ENCODE measurements at places on chromosomes 3 and 15.

DNA sequence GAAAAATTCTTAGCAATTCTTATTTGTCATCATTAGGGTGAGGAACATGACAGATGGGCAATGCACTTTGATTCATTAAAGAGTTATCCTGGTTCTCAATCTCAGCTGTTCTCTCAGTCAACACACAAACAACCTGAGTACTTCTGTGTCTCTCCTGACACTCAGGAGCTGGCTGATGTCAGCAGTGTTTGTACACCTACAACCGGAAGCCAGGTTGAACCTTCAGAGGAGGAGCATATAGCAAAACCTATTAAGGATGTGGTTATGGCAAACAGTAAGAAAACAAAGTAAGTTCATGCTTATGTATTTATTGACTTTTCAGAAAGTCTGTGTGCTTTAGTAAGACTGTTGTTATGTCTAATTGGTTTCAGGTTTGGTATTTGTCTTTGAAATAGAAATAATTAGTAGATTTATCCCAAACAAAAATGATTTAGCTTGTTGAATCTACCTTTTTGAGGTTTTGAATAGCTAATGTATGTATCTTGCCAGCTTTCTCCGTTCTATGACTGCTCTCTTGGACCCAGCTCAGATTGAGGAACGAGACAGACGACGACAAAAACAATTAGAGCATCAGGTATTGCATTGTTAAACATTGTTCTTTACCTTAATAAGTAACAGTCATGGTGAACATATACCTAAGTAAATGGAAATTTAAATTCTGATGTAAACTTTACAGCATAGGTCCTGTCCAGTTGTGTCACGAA lies 36.6 kb downstream of the CCDC66 start:
- no peak for DNase-seq

DNA sequence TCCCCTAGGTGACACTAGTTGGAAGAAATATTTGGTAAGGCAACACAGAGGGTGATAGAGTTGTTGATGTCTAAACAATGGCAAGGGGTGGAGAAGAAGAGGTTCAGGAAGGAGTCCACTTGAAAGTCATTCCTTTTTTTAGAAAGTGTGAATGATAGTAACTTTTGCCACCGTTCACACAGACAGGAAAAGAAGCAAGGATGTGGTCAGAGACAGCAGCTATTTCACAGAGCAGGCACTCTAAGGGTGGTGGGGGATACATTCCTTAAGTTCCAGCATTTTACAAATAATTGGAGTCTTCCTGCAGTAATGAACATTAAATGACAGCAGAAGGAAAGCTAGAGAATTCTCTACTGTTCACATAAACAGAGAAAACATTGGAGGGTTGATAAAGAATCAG lies 75.4 kb upstream of the ZNF385D start:
- DNase-seq, result no peak

GRCh38 chr3:115347737-115348136 lies 200.6 kb upstream of the ZBTB20 start:
- no peak for DNase-seq

DNA sequence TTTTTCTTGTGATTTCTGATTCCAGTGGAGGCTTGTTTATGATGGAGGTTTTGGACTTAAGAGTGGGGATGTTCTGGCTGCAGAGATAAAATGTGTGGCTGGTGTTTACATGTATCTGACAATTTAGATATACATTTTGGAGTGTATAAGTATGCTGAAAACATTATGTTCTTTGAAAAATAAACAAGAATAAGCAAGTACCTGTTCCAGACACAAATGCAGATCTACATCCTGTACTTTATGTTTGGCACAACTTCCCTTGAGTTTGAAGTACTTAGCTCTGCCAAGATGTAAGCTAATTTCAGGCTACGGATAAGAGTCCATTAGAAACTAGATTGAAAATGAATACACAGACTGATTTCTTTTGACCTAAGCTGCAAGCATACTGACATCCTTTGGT lies 277.2 kb downstream of the CHST2 start:
- no peak for DNase-seq

GRCh38 chr15:42313463-42313862 lies 40.2 kb upstream of the TMEM87A start:
- no peak for DNase-seq

DNA sequence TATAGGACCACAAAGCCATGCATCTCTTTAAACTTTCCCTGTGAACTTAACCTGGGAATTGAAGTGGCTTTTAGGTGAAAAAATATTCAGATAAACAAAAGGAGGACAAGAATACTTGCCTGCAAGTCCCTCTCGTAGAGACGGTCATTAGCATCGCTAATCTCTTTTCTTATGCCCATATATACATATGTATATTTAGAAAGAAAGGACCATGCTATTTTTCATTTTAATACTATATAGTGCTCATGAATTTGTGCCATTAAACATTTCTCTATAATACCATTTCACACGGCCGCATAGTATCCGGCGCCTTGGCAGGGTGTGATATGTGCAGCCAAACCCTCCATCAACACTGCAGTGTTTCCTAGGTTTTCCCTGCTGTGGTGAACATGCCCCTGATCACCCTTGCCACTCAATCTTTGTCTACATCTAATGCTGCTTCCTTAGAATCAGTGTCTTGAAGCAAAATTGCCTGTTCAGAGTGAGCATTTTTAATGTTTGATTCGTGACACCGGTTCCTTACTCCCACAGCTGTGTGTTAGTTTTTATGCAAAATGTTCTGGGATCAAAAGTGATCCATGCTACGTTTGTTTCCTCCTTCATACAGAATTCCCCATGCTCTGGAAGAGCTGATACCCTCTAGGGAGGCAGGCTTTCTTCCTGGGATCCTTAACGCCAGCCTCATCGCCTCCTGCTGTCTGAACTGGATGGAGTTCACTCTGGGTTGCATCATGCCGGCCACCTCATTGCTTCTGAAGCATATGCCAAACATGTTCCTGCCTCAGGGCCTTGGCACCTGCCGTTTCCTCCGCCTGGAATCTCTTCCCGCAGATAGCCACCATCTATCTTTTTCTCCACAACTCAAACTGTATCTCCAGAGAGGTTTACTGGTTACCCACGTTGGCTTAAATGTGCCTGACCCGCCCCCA lies 118.1 kb downstream of the FBLN2 start:
- no peak for DNase-seq

DNA sequence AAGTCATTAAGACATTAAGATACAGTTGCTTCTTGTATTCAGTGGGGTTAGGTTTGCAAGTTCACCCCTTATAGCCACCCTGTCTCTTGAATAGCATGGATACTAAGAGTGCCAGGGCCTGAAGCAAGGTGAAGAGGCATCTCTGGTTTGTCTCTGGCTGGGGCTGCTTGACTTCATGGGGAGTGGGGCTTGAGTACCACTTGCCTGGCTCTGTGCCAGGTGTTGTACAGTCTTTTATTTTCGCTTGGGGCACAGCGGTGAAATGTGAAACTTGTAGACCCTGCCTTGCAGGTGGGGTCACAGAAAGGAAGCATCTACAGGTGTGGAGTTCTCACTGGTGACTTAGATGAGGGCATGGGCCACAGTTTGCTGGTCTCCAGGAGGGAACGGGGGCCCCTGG lies 152.1 kb downstream of the PDE8A start:
- DNase-seq, result no peak

GRCh38 chr15:64263567-64263966 lies 92.4 kb downstream of the CSNK1G1 start:
- no peak for DNase-seq

GRCh38 chr3:197750858-197751737 lies 1.4 kb downstream of the FYTTD1 start:
- DNase-seq, result no peak

- no peak for DNase-seq
These were observed 32.1 kb downstream of the CCDC54 start for GRCh38 chr3:107409365-107409764.

- DNase-seq, result no peak
These were observed 237.6 kb downstream of the RAP2B start for GRCh38 chr3:153399636-153400035.

DNA sequence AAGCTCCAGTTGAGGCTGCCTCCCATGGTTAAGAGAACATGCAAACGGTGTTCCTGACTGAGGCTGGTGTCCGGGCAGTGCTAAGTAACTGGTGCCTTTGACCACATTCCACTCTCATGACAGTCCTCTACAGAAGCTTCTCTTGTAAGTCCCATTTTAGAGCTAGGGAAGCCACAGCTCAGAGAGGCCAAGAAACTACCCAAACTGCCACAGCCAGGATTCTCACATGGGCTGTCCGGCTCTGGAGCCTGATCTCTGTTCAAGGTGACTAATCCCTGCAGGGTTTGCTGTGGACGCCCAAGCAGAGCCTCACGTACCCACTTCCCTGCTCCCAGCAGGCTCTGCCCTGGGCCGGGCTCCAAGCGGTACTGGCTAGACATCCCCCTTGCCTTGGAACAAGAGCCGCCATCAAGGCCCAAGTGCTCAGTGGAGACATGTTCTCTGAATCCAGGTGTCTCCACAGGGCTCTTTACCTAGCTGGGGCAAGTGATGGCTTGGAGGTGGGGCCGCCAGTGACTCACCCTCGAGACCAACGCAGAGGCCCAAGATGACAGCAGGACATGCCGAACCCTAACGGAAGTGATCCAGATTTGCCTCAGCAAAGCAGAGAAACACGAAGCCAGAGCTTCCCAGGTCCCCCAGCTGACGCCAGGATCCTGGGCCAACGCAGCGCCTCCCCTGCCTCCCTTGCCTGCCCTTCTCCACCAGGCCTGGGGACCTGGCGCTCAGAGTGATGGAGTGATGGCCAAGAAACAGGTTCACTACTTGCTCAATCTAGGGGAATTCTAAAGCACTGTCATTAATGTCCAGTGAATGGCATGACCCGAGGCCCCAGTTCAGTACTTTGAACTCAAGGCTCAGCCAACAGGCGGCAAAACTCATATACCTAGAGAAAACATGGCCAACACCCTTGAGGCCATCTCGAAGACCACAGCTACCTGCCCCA lies 24.4 kb downstream of the KLHL25 start:
- no peak for DNase-seq

DNA sequence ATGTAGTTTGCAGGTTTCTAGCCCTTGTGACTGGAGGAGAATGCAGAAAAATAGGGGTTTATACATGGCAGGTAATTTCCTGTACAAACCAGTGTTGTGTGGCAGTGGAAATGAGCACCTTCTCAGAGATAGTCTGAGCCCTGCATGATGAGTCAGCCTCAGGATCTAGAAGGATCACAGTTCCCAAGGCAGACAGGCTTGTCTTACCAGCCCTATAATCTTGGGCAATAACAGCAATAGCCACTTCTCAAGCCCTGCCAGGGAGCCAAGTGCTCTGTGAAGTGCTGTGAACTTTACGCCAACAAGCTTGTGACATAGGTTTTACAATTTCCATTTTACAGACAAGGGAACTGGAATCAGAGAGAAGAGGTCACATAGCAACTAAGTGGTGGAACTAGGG lies 89.4 kb downstream of the CD47 start:
- DNase-seq, result no peak

DNA sequence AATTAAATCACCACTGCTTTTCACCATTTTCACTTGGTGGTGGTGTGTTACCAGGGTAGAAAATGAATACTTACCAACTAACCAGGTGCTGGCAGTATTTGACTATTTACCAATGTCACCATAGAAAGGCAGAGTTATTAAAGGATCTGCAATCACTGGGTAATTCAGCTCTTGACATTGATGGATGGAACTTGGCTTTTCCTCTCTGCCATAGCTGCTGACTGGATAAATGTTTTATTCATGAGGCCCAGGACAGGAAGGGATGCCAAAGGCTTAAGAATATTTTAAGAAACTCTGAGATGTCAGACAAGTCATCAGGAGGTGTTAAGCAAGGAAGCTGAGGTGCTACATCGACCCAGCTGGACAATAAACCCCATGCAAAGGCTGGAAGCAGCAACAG lies 495.5 kb upstream of the CFAP20DC start:
- DNase-seq, result no peak

- DNase-seq, result no peak
These were observed 342.1 kb downstream of the OCA2 start for GRCh38 chr15:27757052-27757451.

DNA sequence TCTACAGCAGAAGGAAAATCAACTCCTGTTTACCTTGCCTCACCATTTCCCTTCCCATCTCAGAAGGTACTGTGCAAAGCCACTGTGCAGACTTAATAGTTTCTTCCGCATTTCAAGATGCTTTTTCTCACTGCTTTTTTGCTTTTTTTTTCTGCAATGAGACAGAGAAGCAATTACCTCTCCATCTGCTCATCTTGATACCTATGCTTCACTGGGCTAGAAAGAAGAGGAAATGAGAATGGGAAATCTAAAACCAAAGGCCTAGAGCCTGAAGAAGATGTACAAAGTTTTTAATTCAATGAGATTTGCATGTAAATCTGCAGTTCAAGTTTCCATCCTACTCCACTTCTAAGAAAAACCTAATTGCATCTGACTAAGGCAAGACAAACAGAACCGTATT lies 238.1 kb upstream of the SETMAR start:
- DNase-seq, result no peak

DNA sequence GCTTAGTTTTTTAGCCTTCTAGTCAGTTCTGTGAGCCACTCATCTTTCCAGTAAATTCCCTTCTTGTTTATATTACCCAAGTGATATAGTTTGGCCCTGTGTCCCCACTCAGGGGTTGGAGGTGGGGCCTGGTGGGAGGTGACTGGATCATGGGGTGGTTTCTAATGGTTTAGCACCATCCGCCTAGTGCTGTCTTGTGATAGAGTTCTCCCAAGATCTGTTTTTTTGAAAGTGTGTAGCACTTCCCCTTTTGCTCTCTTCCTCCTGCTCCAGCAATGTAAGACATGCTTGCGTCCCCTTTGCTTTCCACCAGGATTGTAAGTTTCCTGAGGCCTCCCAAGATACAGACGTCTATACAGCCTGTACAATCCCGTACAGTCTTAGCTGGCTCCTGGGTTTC lies 53.7 kb upstream of the INO80 start:
- no peak for DNase-seq

DNA sequence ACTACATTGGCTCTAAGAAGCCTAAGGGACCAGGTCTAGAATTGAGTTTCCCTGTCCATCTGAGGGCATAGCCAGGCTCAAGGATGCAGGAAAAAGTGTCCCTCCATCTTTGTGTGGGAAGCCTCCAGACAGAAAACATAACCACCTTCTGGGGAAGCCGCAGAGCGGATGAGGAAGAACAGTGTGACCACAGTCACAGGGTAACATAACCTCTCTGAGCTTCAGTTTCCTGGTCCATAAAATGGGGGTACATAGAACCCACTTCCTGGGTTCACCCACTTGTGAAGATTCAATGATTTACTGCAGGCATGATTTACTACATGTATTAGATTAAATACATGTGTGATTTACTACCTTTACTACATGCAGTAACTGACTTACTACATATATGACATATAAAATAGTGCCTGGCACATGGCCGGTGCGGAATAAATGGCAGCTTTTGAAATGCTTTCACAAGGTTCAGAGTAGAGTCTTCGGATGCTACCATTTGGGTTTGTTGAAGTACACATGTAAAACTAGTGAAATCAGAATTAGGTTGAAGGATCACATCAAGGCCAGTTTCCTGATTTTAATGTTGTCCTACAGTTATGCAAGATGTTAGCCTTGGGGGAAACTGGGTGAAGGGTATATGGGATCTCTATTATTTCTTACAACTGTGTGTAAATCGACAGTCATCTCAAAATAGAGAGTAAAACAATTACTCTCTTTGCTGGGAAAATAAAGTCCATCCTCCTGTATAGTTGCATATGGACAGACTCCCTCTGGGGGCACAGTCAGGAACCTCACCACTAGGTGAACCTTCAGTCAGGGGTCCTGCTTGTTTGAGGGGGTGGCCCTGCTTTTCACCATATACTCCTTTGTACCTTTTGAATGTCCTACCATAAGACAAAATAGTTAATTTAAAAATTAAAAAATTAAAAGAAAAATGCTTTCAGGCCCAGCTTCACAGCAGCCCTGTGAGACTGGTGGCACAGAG lies 86.0 kb downstream of the SEMA5B start:
- DNase-seq, result no peak

Data from fibroblast of skin of left biceps (primary cell).